ENCODE measurements at places on chromosomes 1 and 21.

DNA sequence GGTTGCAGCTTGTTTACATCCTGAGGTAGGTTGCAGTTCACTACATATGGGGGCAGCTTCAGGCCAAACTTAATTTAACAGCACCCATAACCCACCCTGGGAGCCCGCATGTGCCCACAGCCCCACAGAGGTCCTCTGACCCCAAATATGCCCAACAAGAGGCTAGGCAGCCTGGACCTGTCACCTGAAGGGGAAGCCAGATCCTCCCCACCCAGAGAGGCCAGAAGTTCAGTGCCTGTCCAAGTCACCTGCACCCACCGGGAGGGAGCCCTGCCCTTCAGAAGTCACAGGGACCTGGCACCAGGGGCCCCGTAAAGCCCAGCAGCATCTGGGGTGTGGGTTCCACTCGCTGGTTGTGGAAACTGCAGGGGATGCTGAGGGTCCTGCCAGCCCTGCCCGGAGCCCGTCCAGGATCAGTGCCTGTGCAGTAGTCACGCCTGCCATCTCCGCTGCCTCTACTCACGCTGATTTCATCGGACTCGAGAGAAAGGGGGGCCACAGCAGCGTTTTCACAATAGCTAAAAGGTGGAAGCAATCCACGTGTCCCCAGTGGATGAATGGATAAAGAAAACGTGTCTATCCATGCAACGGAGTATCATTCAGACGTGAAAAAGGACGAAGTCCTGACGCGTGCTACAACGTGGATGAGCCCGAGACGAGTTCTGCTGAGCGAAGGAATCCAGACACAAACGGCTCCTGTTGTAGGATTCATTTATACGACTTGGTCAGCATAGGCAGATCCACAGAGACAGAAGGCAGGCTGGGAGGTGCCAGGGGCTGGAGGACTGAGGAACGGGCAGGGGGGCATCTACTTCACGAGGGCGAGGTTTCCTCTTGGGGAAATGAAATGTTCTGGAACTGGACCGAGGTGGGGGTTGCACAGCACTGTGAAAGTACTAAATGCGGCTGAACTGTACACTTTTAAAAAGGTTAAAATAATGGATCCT, 33.9 kb upstream of the COL6A2 start:
- no peak for DNase-seq

GRCh38 chr1:214228976-214229375, 52.0 kb upstream of the SMYD2 start:
- no peak for DNase-seq

DNA sequence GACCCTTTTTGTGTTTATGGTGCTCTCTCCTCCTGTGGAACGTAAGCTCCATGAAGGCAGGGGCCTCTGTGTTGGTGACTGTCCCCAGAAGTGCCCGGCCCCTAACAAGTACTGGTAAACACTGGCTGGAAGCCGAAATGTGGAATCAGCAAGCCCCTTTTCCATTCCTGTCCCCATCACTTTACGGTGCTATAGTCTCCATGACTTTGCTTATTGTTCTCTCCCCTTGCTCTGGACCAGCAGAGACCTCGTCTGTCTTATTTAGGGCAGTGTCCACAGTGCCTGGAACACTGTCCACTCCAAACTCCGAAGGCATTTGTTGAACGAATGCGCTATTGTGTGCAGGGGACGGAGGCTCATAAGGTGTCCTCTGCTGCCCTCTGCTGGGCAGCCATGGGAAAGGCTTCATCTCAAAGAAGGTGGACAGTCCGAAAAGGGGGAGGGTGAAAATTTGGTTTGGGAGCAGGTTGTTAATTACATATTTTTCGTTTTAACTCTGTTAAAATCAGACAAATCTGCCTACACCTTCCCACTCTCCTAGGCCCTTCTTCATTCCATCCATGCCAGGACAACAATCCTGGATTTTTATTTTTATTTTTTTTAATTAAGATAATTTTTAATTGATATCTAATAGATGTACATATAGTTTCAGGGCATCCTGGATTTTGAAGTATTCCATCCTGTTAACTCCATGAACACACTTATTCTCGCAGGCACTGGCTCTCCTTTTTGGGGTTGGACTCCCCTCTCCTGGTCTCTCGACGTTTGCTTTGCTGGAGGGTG, 115.6 kb downstream of the PGBD5 start:
- DNase-seq: peak; percentile 24

- DNase-seq: no peak
These were observed 8.1 kb downstream of the PSMG1 start for GRCh38 chr21:39175154-39175553.

DNA sequence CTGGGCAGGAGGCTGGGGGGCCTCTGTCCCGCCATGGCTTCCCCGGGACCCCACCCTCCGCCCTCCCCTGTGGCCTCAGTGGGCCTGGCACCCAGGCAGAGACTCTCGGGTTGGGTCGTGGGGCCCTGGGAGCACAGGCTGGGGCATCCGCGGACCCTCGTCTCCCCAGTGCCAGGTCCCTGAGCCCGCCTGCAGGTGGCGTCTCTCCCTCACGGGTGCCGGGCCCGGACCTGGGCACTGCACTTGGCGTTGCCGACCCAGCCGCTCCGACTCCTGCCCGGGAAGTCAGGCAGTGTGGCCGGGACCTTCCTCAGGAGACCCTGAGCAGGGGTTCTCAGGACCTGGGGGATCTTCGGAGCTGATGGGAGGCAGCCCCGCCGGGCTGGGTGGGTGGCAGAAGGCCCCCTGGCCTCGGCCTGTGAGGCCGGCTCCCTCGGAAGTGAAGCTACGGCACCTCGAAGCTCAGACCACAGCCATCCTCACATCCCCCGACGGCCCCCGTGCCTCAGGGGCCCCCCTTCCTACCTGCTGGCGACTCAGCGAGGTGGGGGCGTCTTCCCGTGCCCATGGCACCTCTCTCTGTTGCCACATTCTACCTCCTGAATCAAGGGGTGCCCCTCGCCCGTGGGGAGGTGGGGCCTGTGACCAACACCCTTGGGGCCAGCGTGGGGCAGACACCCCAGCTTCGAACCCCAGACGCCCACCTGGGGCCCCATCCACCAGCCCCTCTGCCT, 6.4 kb upstream of the C1orf159 start:
- peak; percentile 79 for DNase-seq

DNA sequence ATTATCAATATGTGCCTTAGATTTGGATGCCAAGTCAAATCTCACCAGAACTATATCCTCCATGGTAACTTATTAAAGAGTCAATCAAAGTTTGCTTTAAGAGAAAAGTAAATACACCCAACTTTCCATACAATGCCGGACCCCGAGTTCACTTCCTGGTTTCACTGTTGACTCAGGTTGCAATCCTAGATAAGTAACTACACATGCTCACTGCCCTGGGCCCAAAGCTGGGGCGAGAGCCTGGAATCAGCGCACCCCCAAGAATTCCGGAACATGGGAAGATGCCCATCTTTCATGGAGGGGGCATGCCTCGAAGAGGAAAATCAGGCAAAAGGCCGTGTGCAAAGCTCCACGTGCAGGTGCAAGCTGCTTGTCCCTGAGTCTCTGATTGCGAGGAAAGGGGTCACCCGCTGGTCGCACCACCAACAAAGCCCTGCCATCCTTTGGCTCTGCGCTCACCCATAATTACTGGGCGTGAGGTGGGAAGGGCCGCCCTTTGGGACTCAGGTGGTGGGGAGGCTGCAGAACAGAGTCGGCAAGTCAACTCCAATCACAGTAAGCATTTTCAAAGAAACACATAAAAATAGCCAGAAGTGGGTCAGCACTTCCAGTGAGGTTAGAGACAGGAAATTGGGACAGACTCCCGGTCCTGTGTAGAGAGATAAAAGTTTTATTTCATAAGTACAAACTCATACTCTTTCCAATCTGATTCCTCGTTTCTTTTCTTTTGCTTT, 167.7 kb downstream of the TOMM20 start:
- DNase-seq: no peak

- no peak for DNase-seq
These were observed 21.4 kb downstream of the XKR8 start for GRCh38 chr1:27981145-27981544.

GRCh38 chr1:235854347-235854746, 12.4 kb downstream of the LYST start:
- no peak for DNase-seq

DNA sequence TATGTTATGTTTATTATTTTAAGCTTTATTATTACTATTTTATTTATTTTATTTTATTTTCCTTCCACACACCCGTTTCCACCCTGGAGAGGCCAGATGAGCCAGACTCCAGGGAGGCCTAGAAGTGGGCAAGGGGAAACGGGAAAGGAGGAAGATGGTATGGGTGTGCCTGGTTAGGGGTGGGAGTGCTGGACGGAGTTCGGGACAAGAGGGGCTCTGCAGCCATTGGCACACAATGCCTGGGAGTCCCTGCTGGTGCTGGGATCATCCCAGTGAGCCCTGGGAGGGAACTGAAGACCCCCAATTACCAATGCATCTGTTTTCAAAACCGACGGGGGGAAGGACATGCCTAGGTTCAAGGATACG, 468 bp upstream of the MX1 start:
- DNase-seq: no peak

GRCh38 chr1:43548285-43549271, 17.9 kb downstream of the PTPRF start:
- DNase-seq: no peak

DNA sequence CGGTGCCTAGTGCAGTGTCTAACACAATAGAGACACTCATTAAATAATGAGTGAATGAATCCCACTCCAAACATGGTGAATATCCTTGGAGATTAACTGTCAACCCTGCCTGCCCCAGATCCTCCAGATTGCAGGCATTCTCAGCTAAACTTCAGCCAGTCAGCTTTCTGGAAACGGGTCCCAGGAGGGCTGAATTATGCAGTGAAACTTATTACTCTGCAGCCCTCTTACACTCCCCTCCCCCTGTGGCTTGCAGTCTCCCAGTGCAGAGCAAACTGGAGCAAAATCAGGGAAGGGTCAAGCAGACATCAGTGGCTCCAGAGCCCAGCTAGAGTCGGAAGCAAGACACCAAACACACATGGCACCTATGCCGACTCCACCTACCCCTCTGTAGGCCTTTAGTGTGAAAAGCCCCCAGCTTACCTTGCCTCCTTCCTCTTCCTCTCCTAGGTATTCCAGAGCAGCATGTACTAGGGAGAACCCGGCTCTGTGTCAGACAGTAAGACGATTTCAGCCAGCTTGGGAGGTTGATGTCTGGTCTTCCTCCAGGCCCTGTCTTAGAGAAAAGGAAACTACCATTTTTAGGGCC, 6.5 kb upstream of the RGS16 start:
- DNase-seq: no peak

- DNase-seq: no peak
These were observed 37.6 kb upstream of the PLA2G5 start for GRCh38 chr1:20032425-20032824.

DNA sequence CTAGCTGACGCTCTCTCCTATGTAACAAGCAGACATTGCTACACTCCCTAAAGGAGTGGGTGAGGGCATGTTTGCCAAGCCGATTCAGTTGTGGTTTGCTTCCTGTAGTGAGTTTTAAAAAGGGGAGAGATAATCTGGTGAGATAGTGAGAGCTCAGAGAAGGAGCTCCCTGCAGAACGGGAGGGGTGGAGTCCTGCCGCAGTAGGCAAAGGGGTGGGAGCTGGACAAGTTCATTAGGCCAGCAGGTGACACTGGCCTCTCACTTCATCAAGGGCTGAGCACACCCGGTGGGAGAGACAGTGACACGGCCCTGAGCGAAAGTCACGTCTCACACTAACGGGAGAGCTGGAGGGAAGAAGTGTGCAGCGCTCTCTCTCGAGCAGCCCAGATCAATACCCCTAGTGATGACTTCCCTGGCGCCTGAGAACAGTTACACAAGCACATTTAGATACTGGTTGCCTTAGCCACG, 144.0 kb upstream of the CD34 start:
- no peak for DNase-seq

- DNase-seq: peak; percentile 54
These were observed 59.3 kb downstream of the MAN1C1 start for GRCh38 chr1:25675729-25676476.

DNA sequence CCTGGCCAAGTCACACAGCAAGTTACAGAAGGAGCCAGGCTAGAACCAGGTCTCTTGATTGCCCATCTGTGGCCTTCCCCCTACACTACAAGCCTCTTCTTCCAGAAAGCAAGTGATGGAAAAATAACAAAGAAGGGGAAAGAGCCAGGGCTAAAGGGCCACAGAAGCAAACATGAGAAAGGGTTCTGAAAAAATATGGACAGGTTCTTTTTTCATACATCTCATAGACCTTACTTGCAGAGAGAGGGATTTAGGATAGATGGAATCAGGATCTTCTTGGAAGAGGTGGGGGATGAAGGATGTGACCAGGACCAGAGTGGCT, 3.2 kb downstream of the RHBG start:
- no peak for DNase-seq

GRCh38 chr1:2989976-2990375, 31.3 kb upstream of the ACTRT2 start:
- no peak for DNase-seq

DNA sequence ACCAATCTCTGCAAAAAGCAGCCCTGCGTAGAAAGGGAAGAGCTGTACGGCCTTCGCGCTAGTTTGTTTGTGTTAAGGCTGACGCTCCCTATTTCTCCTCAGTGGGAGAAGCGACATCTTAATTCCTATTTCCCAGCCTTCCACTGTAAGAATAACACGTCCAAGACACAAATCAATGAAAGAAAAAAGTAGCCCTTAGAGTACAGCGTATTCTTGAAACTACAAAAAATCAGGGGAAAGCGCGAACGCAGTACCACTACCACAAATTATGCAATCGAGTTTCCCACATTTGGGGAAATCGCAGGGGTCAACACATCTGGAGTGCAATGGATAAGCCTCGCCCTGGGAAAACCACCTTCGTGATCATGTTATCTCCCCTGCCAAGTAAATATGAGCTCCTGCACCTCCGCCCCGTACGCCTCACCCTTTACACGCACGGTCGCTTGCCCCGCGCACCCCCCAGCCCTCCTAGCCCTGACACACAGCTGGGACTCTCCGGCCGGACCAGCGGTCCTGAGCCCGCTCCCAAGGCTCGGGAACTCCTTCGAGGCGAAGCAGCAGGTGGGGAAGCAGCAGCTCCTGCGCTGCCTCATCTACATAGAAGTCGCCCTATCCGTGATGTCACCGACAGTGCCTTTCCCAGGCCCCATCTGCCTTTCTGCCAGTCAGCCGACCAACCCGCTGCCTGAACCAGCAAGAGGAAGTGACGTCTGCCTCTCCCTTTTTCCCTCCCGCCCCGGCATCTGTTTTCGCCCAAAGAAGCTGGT, 94.7 kb downstream of the PPIAL4G start:
- DNase-seq: peak; percentile 80
